Activated T-helper 1 cell treated with anti-CD3 and anti-CD28 coated beads, Interleukin-2, amount 50 U/mL, for 16 hours (primary cell): ENCODE measurements at places on chromosomes 3 and 15.
A peak's percentile ranks its signal among the peaks of the same experiment; 100 is the strongest.

DNA sequence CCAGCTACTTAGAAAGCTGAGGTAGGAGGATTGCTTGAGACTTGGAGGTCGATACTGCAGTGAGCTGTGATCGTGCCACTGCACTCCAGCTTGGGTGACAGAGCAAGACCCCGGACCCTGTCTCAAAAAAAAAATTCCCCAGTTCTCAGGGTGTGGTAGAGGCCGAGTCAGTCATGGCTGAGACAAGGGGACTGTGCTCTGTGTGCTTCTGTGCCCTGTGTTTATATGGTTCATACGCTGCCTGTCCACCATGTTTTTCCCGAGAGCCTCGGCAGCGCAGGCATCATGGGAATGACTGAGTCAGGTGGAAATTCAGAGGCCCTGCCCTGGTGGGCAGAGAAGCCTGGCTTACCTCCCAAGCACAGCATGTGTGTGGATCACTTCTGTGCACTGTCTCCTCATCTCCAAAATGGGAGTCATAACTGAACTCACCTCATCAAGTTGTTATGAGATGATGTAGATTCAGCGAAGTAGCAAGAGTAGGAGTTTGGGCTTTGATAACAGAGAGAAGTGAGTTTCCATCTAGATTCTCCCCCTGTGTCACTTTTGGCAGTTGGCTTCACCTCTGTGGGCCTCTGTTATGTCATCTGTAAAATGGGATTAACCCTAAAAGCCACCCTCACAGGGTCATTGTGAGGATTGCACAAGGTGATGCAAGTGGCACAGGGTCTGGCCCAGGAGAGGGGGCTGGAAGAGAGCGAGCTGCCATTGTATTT, 56.9 kb downstream of the FLNB start:
- no peak for DNase-seq

DNA sequence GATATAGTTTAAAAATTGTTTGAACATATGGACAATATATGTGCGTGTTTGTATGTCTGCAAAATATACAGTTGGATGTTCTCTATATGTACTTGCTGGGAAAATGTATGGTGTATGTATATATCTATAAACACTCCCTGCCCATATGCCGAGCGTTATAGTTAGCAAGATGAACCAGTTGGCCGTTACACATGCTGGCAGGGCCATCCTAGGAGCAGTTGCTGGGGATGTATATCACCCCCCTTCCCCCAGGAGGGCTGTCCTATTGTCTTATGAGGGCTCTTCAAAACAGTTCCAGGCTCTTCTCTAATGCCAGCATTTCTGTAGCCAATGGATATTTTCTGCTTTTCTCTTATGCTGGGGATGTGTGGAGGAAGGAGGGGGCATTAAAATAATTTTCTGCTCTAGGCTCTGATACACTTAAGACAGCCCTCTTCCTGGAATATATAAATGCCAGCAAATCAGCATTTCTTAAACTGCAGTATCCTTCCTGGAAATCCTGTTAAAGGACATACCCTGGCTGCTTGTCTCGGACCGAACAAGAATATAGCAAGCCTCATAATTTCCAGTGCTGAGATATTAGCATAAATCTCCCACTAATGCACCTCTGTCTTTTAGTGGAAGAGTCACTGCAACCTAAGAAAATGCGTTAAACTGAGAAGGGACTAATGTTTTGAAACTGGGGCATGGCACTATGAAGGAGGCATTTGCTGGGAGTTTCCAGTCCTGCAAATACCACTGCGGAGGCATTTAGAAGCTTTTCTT, 134.4 kb downstream of the MDFIC2 start:
- no peak for DNase-seq

DNA sequence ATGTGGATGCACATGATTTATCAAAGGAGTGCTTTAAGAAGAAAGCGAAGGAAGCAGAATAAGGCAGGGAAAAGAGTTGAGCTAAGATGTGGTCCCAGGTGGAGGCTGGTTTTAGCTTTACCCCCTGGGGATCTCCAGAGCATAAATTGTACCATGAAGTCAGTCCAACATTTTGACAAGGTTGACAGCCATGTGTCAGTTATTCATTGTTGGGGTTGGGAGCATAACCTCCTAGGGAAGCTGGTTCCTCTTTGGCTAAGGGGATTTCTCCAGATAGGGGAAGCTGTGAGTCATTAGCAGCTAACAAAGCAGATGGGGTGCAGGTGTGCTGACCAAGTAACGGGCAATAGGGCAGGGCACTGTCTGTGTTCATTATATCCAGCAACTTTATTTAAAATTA, 123.7 kb upstream of the IGSF10 start:
- no peak for DNase-seq

DNA sequence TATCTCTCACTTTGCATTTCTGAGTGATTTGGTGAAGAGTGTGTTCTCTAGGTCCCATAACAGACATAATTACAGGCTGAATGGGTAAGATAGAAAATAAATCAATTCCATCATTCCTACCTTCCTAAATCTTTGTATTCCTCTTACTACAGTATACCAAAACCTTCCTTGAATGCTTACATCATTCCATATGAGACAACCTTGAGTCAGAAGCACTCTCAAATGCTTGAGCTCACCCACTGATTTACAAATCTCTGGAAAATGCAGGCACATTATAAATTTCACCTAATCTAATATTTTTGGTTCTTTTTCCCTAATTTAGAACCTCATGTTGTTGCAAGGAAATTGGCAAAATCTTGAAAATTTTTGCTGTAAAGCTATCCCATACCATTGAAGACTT, 239.1 kb downstream of the CBLB start:
- DNase-seq, result no peak

- no peak for DNase-seq
These were observed 1.1 kb downstream of the KLHL6 start for GRCh38 chr3:183554377-183554776.

DNA sequence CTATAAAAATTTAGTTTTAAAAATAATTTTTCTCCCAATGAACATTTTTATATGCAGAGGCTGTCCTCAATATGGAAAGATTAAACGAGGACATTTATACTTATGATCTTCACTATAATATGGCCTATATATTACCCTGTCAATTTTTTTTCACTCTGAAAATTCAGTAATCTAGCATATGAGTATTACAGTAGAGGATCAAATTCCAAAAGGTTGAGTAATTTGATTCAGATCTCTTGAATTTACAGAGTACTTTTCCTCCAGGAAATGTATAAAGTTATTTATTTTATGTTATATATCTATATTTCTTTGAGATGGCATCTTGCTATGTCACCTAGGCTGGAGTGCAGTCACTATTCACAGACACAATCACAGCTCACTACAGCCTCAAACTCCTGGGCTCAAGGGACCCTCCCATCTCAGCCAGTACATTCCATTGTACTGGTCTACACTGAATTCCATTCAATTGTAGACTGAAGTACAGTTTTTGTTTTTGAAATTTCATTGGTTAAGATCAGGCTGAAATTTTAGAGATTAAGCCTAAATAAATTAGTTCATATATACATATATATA, 16.3 kb upstream of the TRPM7 start:
- no peak for DNase-seq

GRCh38 chr3:72141264-72141663, 356.3 kb upstream of the PROK2 start:
- no peak for DNase-seq

- no peak for DNase-seq
These were observed 14.3 kb downstream of the RHOA start for GRCh38 chr3:49397470-49397869.

DNA sequence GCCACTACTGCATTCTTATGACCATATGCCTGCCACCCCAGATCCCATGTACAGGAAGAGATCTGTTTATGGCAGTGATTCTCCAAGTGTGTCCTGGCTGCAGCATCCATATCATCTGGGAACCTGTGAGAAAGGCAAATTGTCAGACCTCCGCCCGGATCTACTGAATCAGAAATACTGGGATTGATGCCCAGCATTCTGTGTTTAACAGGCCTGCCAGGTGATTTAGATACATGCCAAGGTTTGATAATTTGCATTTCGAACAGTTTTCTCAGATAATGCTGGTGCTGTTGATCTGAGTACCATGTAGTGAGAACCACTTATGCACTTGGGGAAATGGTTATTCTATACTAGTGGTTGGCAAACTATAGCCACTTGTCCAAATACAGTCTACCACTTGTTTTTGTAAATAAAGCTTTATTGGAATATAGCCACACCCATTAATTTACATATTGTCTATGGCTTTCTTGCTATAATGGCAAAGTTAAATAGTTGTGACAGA, 165.4 kb downstream of the SSR3 start:
- no peak for DNase-seq

DNA sequence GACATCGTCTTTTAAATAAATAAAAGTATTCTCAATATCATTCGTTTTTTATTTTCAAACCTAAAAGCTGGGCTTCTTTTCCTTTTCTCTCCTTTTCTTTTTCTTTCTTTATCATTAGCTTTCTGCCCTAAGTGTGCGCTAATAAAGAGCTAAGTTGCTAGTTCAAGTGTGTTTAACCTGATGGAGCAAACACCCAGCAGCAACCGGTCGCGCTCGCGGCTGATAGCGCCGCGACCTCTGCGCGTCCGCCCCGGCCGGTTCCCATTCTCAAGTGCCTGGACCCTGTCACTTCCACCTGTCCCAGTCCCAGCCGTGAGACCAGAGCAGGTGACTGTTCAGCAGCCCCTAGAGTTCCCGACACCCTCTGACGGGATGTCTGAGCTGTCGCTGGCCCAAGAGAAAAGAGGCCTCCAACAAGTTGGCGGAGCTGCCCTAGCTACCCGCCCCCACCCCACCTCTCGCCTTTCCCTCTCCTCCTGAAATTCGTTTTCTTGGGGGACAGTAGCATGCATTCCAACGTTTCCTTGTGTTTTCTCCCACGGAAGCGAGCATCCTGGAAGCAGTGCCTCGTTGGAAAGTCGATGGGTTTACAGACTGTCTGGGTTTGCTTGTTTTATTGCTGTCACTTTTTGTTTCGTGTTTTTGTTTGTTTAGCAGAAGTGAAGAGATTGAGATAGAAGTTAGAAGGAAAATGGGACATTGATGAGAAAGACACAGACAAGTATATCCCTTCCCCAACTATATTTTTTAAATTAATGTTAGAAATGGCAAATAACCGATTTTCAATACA, 3.1 kb upstream of the MECOM start:
- no peak for DNase-seq

- no peak for DNase-seq
These were observed 184.4 kb downstream of the TCF12 start for GRCh38 chr15:57102858-57103257.

GRCh38 chr3:4983739-4984510, 4.7 kb downstream of the BHLHE40 start:
- DNase-seq, result peak; percentile 59

DNA sequence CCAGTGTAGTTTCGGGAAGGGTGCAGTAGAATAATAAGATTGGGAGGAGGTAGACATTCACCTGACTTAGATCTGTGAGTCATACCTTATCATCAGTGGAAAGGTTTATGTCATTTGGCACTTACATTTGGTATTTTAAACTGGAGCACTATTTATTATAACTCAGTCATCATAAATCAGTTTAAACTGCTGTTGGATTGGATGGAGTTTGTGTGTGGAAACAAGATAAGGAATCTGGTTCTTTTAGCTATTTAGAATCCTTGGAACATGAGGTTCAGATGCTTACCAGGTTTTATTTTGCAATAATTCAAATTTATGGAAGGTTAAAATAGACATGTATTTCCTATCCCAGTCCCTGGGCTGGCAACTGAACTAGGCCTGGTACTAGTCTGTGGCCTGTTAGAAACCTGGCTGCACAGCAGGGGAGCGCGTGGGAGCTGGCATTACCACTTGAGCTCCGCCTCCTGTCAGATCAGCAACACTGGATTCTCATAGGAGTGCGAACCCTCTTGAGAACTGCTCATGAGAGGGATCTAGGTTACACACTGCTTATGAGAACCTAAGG, 34.5 kb downstream of the ZFAND6 start:
- DNase-seq, result no peak

DNA sequence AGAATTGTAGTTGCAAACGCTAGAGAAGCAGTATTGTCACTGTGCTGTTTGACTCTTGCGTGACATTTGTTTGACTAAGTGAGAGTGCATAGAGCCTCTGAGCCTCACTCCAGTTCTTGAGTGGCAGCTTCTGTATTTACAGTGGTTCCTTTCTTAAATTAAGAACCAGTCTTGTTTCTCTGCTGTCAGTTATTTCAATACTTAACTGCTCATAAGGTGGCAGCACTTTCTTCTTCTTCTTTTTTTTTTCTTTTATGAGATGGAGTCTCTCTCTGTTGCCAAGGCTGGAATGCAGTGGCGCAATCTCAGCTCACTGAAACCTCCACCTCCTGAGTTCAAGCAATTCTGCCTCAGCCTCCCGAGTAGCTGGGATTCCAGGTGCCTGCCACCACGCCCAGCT, 372.1 kb downstream of the LPP start:
- DNase-seq, result no peak

GRCh38 chr15:31471731-31472430, 145.2 kb downstream of the KLF13 start:
- DNase-seq, result no peak

- DNase-seq, result no peak
These were observed 1.4 kb upstream of the CIDEC start for GRCh38 chr3:9881441-9881840.

- DNase-seq, result no peak
These were observed 83.8 kb downstream of the ASB7 start for GRCh38 chr15:100686021-100686724.

- peak; percentile 52 for DNase-seq
These were observed 9.4 kb upstream of the MESP1 start for GRCh38 chr15:89760303-89761008.

- no peak for DNase-seq
These were observed 295.1 kb upstream of the PROK2 start for GRCh38 chr3:72080095-72080494.

- no peak for DNase-seq
These were observed 3.0 kb downstream of the KNG1 start for GRCh38 chr3:186719945-186720739.
